NCI-H526 treated with DMSO at 0.1 percent for 48 hours (cell line): ENCODE measurements at places on chromosomes 6 and 20.
A peak's percentile ranks its signal among the peaks of the same experiment; 100 is the strongest.

DNA sequence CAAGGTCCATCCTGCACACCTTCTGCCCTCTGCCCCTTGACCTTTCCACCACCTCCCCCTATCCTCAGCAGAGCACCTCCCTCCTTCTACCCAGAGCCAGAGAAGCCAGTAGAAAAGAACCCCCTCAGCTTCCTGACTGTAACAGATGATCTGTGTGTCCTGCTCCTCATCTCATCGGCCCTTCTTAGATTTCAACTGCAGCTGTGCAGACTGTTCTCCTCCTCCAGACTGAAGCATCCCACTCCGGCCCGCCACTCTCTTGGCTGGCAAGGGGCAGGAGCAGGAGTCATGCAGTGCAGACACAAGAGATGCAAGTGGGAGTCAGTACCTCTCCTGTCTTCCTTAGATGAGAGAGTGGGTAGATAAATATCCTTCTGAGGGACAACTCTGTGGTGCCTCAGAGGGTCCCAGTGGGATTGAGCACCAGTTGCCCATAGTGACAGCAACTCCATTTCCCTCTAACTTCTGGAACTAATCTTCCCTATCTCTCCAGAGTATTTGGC is 163.5 kb upstream of the MLN start:
- no peak for DNase-seq

DNA sequence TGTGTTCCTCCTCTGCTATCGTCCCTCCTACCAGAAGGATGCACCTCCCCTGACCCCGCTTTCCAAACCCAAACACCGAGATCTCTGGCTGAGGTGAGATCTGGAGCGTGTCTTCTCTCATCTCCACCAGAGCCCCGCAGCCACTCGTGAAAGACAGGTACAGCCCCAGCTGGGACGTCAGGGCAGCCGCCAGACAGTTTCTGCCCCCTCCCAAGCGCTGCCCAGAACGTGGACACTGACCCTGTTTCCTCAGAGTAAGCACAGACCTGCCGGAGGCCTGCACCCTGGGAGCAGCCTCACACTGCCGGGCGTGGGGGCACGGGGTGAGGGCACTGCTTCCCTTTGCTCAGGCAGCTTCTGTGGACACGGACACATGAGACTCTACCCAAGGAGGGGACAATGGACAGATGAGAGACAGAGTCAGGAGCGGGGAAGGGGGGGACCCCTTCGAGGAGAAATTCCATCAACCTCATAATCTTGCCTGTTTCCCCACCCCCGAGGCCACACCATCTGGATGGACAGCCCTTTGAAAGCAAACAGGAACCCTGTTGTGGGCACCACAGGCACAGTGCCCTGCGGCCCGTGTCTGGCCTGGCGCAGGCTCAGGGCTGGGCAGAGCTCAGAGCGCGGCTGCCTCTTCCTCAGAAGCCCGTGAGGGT is 210.6 kb downstream of the DLL1 start:
- no peak for DNase-seq

- DNase-seq: peak; percentile 89
Observed at GRCh38 chr6:54204921-54205591, 93.8 kb downstream of the MLIP start.

DNA sequence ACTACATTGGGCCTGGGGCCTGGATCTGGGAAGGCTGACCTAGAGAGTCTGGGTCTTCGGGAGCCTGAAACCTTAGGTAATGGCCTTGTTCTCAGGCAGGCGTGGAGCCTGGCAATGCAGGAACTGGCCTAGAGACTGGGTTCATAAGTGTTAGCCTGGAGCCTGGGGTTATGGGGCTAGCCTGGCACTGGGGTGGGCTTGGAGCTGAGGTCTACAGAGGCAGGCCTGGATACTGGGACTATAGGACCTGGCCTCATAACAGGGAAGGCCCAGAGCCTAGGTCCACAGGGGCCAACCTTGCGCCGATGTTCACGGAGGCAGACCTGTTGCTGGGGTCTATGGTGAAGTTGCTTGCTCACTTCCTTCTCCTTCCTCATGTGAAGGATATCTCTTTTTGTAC is 843.8 kb upstream of the GJE1 start:
- DNase-seq: no peak

DNA sequence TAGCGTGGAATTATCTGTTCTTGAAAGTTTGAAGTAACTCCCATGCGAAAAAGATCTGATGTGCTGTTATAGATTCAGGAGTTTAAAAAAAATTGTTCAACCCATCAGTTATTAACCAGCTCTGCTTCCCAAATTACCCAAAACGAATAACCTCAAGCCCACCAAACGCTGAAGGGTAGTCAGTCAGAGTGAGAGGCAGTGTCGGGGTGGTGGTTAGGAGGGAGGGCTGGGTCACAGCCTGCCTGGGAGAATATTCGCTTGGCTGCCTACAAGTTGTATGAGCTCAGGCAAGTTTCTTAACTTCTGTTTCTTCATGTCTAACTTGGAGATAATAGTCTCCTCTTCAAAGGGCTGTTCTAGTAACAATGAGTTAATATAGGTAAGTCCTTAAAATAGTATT is 114.6 kb downstream of the JPH2 start:
- no peak for DNase-seq

DNA sequence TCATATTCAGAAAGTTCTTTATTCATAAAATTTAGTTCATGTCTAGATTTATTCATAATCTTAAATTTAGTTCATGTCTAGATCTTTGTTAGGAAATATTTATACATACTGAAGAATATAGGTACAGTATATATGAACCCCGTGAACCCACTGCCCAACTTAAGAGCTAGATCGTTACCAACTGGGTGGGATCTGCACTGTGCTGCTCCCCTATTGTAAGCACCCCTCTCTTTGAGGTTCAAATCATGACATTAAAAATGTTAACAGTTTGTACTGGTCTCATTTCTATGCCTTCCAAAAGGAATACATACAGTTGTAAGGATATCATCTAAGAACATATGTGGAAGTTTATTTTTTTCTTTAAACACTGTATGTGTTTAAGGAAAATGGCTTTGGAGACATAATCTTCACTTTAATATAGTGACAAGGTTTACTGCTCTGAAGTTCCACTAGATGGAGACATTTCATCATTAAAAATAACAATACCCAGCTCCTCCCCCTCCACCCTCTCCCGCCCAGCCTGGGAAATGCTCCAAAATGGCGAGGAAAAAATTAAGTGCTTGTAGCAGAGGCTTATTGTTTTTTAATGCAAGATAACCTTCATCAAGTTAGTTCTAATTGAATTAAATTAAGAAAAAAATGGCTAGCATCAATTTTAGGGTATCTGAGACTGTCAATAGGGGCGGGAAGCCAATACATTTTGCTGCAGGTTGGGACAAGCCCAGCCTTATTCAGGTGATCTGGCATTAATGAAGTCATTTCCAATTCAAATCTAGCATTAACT is 104.1 kb upstream of the TRAF3IP2 start:
- peak; percentile 90 for DNase-seq

DNA sequence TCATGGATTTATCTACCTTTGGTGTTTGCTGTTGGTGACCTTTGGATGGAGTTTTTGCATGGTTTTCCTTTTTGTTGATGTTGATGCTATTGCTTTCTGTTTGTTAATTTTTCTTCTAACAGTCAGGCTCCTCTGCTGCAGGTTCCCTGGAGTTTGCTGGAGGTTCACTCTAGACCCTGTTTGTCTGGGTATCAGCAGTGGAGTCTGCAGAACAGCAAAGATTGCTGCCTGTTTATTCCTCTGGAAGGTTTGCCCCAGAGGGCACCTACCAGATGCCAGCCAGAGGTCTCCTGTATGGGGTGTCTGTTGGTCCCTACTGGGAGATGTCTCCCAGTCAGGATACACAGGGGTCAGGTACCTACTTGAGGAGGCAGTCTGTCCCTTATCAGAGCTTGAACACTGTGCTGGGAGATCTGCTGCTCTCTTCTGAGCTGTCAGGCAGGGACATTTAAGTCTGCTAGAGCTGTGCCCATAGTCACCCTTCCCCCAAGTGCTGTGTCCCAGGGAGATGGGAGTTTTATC is 9.2 kb upstream of the ZNF337 start:
- no peak for DNase-seq

DNA sequence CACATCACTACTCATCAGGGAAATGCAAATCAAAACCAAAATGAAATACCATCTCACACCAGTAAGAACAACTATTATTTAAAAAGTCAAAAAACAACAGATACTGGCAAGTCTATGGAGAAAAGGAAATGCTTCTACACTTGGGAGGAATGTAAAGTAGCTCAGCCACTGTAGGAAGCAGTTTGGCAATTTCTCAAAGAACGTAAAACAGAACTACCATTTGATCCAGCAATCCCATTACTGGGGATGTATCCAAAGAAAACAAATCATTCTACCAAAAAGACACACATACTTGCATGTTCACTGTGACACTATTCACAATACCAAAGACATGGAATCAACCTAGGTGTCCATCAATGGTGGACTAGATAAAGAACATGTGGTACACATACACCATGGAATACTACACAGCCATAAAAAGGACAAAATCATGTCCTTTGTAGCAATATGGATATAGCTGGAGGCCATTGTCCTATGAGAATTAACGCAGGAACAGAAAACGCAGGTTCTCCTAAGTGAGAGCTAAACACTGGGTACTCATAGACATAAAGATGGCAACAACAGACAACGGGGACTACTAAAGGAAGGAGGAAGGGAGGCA is 260.4 kb downstream of the RNGTT start:
- no peak for DNase-seq

GRCh38 chr20:11912013-11912658 is 5.6 kb upstream of the BTBD3 start:
- DNase-seq: peak; percentile 26

GRCh38 chr6:148239801-148240460 is 102.7 kb upstream of the SASH1 start:
- DNase-seq: no peak

- DNase-seq: no peak
Observed at GRCh38 chr6:151494235-151494935, 568 bp downstream of the CCDC170 start.

- DNase-seq: no peak
Observed at GRCh38 chr20:45303586-45304463, 2.8 kb upstream of the RBPJL start.

DNA sequence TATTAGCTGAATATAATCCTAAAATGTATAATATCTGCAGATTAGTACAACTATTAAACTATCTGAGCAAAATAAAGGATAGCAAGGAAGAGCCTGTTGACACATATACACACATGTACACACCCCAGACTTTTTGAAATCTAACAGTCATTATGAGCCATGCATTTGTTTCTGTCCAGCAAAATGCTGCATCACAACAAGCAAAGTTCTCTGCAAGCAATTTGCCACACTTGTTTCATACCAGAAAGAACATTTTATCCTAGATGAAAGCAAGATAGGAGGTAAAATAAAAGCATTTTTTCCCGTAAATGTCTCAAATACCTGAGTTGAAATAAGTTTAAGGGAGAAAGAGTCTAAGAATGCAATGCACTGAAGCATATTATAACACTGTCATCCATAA is 145.2 kb downstream of the COL21A1 start:
- DNase-seq: no peak

- no peak for DNase-seq
Observed at GRCh38 chr6:16927205-16927604, 165.9 kb upstream of the ATXN1 start.

DNA sequence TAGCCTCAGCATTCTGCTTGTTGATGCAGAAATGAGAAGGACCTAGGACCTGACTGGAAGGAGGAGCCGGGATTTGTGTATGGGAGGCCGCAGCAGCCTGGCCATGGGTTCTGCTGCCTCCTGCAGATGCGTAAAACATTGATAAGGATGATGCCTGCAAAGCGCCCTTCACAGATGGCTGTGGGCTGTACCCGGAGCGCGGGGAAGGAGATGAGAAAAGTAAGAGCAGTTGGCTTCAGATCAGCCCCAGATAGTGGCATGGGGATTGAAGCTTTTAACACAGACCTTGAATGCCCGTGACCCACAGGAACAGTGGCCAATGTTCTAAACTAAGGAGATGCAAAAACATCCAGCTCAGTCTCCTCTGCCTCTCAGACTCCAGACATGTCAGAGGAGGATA is 136.4 kb upstream of the KCNG1 start:
- no peak for DNase-seq

- DNase-seq: no peak
Observed at GRCh38 chr6:33298773-33299236, at the start of gene RGL2. Gene RGL2, minus strand, starts transcription at chr6:33298942. Its CDS starts 332 bp downstream, at chr6:33298610.

GRCh38 chr6:148367411-148368024 is 24.9 kb downstream of the SASH1 start:
- DNase-seq: no peak

DNA sequence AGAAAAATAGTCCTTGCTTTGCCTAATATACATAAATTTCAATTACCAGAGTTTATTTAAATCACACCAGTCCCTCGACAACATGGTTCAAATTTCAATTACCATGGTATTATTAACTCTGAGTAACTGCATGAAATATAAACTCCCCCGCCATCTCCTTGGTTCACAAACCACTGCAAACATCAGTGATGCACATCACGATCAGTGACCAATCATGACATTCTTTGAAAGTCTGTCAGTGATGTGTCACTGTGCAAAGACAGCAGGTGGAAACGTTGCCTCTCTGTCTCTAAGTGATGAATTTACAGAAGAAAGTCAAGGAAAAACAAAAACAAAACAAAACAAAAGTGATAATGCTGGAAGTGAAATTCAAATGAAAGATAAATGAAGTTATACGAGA is 86.7 kb downstream of the TASP1 start:
- DNase-seq: no peak

GRCh38 chr6:63803371-63803770 is 167.8 kb downstream of the PHF3 start:
- no peak for DNase-seq

- no peak for DNase-seq
Observed at GRCh38 chr20:24765316-24766142, 183.5 kb upstream of the CST7 start.

GRCh38 chr6:2410656-2411380 is 165.4 kb upstream of the GMDS start:
- DNase-seq: no peak

DNA sequence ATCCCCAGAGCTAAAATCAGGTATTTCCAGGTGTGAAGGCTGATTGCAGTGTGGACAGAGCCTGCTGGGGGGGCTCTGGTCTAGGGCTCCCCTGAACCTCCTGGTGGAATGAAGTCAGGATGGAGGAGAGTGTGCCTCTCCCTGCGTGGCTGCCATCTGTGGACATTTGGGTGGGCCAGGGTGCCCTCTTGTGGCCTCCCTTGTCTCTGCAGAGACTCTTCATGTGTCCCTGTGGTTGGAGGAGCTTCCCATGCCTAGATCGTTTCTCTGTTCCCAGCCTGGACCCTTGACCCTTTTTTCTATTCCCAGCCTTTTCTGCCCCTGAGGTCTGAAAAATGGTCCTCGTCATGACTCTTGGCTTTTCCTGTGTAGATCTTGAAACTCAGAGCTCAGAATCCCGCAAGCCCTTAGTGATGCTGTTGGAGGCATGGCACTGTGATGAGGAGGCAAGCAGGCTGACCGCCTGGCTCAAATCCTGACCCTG is 9.9 kb upstream of the PSMF1 start:
- peak; percentile 27 for DNase-seq
